ENCODE measurements at places on chromosomes 6 and 20. TPM values are rescaled to one million over a fixed set of nuclear protein-coding genes. Genes with fewer than 3 reads are reported as not detected.

TRMT11 gene
- 30.5 TPM for total RNA-seq

RPRD1B gene
- total RNA-seq, result 28.9 TPM

ELOVL5 gene
- 159 TPM for total RNA-seq

SLC52A3 gene
- total RNA-seq, result not detected

HTR1E gene
- not detected for total RNA-seq

KIAA0408 gene
- 2.0 TPM for total RNA-seq

CGAS gene
- 7.9 TPM for total RNA-seq
